Stimulated activated CD8-positive, alpha-beta memory T cell treated with anti-CD3 and anti-CD28 coated beads, Interleukin-7, amount 100 ng/mL, for 48 hours (primary cell): ENCODE measurements at places on chromosomes 16 and 17.

DNA sequence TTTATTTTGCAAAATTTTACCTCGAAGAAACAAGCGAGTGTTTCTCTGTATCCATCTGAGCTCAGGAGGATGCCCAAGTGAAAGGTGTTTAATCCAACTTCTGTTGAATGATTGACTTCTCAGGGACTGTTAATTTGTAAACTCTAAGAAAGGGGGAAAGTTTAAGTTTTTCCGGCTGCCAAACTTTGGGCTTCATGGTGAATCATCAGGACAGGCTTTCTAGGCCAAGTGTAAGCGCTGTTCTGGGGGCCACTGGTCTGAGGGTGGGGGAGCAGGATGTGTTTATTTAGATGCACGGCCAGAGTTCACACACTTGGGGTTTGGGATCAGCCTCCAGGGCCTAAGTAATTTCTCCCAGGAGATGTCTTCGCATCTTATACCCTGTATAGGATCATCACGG is 110.4 kb downstream of the PITPNC1 start:
- DNase-seq, result no peak

- DNase-seq, result no peak
These were observed 5.7 kb upstream of the ACTG1 start for GRCh38 chr17:81518113-81518784.

DNA sequence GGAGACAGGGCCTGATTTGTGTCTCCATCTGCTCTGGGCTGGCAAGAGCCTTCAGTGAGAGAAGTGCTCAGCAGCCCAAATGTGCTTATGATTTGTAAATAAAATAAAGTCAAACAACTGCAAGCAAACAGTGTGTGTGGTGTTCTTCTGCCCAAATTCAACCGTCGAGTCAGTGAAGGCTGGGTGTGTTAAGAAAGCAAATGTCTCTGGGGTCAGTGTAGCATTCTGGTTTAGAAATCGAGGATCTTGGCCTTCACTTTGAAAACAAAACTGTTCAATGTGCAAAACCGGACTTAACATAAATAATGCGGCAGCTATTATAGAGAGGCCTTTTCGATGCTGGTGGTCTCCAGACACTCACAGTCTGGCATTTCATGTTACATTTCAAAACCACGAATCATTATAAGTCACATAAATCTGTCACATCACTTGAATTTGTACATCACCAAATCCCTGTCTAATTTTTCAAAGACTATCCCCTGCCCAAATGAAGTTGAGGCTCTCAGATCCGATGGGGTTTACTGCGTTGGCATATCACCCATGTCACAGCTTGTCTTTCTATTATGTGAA is 158.6 kb upstream of the MYOCD start:
- DNase-seq, result no peak

DNA sequence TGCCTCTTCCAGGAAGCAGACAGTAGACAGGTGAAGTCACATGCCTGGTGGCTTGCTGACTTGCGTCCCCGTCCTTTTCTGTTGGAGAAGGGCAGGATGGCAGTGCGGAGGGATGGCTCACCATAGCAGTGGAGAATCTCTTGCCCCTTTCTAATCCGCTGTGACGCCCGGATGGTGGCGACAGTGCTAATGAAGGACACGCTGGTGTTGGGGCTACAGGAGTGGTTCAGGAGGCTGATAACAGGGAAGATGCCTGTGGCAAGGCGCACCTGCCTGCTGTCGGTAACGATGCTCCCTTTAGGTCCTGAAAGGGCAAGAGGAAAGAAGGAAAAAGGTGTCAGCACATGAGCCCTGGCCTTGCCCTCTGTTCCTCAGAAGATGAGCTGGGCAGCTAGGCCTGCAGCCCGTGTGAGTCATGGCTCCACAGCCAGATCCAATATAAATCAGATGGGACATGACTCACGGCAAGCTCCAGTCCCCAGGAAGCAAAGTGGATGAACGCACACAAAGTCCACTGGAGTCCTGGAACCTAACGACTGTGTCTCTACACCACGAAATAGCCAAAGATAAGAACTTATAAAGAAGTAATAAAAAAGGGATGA is 25.5 kb downstream of the SERPINF1 start:
- DNase-seq, result no peak

GRCh38 chr16:71249399-71249798 is 18.9 kb upstream of the HYDIN start:
- DNase-seq, result no peak

- DNase-seq, result no peak
These were observed 75.3 kb downstream of the WDR59 start for GRCh38 chr16:74909665-74910064.

DNA sequence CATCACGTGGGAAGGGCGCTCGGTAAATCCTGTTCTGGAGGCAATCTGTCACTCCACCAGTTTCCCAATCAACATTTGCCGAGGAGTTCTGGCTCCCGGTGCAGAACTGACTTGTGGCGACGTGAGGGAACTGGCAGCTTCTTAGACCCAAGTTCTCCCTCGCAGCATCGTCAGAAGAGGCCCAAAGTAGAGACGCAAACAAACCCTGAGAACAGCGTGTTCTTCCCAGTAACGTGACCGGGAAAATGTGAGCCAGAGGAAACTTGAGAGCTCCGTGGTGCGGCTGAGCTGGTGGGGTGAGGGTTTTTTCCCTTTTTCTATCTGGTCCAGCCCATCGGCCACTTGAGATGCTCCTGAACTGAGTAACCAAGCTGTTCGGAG is 158.9 kb upstream of the CACNG5 start:
- no peak for DNase-seq

GRCh38 chr16:50275098-50275415 is 8.7 kb downstream of the ADCY7 start:
- no peak for DNase-seq

DNA sequence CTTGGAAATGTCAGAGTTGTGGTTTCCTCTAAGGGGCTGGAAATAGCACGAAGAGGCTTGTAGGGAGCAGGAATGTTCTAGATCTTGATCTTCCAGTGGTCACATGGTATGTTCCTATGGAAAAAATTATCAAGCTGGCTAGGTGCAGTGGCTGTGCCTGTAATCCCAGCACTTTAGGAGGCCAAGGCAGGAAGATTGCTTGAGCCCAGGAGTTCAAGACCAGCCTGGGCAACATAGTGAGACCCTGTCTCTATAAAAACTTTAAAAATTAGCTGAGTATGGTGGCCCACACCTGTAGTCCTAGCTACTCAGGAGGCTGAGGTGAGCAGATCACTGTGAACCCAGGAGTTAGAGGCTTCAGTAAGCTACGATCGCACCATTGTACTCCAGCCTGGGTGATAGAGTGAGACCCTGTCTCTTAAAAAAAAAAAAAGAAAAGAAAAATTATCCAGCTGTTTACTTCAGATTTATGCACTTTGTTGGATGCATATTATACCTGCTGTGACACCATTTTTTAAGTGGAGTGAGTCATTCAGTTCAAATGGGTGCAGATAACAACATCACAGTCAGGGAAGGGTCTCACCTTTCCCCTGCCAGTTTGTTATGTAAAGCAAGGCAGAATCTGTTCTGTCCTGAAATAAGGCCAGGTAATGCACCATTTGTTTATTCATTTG is 65.7 kb upstream of the LYRM9 start:
- no peak for DNase-seq

- DNase-seq, result no peak
These were observed 60.4 kb upstream of the IRX6 start for GRCh38 chr16:55263271-55264250.

GRCh38 chr17:954431-955164 is 25.0 kb downstream of the NXN start:
- no peak for DNase-seq

- peak; percentile 39 for DNase-seq
These were observed 9.6 kb downstream of the PIK3R6 start for GRCh38 chr17:8857919-8858318.

GRCh38 chr16:87556941-87557459 is 45.3 kb upstream of the JPH3 start:
- no peak for DNase-seq

GRCh38 chr17:34493917-34494316 is 85.5 kb upstream of the TMEM132E start:
- no peak for DNase-seq

DNA sequence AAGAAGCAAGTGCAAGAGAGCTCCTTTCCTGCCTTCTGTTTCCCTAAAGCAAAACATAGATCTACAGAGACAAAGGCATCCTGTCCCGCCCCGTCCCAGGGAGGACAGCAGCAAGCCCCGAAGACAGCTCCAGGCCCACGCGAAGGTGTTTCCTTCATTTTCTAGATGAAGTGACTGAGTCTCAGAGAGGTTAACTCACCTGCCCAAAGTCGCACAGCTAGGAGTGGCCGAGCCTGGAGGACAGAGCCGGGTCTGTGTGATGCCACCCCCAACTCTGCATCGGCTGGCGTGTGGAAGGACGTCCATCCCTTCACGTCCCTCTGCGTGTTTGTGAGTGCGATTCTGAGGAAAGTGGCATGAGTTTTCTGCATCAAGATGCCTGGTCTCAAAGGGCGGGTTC is 187.2 kb upstream of the CHMP6 start:
- DNase-seq, result no peak

- no peak for DNase-seq
These were observed 92.3 kb downstream of the PITPNC1 start for GRCh38 chr17:67469208-67469980.
